Activated CD4-positive, alpha-beta T cell treated with anti-CD3 and anti-CD28 coated beads for 48 hours (primary cell): ENCODE measurements at places on chromosomes 7 and 10.

DNA sequence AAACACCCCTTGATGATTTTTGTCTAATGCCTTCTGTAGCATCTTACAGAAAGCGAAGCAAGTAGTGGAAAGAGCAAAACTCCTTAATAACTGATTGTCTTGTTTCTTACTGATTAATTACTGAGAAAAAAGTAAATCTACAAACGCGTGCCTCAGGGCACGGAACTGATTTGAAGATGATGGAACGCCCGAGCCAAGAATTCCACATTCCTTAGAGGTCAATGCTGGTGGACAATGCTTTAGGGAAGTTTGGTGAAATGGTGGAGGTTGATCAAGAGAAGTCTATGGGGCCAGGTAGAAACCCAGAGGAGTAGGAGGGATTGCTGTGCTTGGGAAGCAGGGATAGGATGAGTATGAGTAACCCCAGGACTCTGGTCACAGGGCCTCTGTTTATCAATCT, 5.0 kb upstream of the SORBS1 start:
- DNase-seq: no peak

DNA sequence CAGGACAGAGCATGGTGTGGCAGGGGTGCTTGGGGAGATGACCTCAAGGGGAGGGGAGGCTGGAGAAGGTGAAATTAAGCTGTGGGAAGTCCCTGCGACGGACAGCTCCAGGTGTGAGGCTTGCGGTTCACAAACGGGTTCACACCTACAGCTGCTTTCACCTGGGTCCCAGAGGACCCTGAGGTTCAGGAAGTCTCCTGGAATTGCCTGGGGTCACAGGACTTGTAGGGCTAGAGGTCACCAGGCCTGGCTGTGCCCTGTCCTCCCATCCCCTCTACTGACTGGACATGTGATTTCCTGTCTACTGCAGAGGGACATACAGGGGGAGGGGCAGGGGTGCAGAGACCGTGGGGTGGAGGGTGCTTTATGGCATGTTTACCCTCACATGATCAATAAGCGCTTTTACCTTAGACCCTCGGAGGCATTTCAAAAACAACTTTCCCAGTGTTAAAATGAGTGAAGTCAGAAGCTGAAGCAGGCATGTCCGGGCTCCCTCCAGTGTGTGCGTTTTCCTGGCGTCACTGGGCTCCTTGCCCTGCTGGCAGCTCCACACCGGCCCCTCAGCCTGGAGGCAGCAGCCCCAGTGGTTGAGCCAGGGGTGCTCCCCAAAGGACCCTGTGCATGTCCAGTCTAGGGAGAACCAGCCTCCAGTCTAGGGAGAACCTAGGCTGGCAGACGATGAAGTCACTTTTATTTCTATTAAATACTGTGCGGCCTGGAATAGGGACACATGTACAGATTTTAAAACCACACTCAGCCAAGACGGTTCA, 66.6 kb upstream of the IGFBP3 start:
- no peak for DNase-seq

GRCh38 chr7:98362517-98362916, 38.4 kb downstream of the BAIAP2L1 start:
- no peak for DNase-seq

DNA sequence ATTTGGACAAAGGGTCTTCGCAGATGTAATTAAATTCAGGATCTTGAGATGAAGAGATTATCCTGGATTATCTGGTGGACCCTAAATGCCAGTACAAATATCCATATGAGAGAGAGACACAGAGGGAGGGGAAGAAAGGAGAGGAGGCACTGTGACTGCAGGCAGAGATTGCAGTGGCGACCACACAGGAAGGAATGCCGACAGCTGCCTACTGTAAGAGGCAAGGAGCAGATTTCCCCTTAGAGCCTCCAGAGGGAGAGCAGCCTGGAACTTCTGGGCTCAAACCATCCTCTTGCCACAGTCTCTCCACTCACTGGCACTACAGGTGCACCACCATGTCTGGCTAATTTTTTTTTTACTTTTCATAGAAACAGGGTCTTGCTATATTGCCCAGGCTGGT, 152.3 kb downstream of the SDK1 start:
- no peak for DNase-seq

GRCh38 chr10:10259013-10259412, 758.7 kb upstream of the CELF2 start:
- no peak for DNase-seq

DNA sequence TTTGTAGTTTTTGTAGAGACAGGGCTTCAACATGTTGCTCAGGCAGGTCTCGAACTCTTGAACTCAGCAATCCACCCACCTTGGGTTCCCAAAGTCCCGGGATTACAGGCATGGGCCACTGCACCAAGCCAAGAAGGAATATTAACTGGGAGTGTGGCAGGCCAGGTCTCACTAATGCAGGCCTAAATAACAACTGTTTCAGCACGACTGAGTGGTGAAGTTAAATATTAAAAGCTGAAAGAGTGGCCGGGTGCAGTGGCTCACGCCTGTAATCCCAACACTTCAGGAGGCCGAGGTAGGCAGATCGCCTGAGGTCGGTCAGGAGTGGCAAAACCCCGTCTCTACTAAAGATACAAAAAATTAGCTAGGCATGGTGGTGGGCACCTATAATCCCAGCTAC, 21.1 kb downstream of the CHUK start:
- no peak for DNase-seq

GRCh38 chr7:50721661-50722259, 60.9 kb downstream of the GRB10 start:
- DNase-seq: no peak

GRCh38 chr7:150381096-150381495, 2.0 kb downstream of the ZNF775 start:
- DNase-seq: no peak

- DNase-seq: no peak
These were observed 11.3 kb upstream of the MLXIPL start for GRCh38 chr7:73635428-73636200.

GRCh38 chr7:51783241-51783640, 466.6 kb upstream of the COBL start:
- DNase-seq: no peak

DNA sequence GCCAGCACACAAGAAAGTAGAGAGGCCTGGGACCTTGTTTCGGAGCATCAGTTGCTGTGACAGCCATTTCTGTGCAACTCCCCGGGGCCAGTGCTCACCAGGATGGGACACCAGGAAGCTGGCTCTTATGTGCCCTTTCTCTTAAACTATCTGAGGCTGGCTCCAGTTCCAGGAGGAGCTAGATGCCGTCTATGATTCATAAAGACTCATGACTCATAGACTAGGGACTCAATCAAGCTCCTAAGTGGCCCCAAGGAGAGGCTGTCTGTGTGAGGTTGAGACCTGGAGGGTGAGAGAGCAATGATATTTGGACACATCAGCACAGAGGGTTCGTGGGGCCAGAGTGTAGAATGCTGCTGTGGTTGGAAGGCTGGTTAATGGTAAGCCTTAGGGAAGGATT, 580.1 kb downstream of the CCSER2 start:
- no peak for DNase-seq

GRCh38 chr7:154640266-154640865, 362.6 kb downstream of the PAXIP1 start:
- no peak for DNase-seq

DNA sequence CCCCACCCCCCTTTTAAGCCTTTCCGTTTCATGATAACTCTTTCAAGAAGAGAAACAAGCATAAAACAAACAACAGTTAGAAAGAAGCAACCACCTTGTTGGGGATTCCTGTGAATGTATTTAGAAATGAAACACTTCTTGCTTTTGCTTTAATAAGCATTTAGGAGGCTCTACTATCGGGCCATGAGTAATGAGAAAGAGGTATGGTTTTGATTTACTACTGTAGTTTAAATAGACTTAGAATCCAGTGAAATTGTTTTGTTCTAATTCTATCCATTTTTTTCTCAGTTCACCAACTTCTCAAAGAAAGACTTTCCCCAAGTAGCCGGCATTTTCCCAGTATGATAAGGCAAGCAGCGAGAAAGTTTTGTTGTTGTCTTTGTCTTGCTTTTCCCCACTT, 168.7 kb upstream of the HABP2 start:
- no peak for DNase-seq
